ENCODE measurements at places on chromosomes 1 and 21. TPM values are rescaled to one million over a fixed set of nuclear protein-coding genes. Genes with fewer than 3 reads are reported as not detected.

LHX8 gene
- not detected for polyA plus RNA-seq

CGN gene
- polyA plus RNA-seq: not detected

S100A3 gene
- polyA plus RNA-seq: 0.54 TPM

BLACAT1 gene
- polyA plus RNA-seq: not detected

MYBPH gene
- polyA plus RNA-seq: 0.17 TPM

ZNF436 gene
- polyA plus RNA-seq: 1.2 TPM

RGS16 gene
- polyA plus RNA-seq: 0.44 TPM

COL8A2 gene
- 1.6 TPM for polyA plus RNA-seq

OR2G3 gene
- not detected for polyA plus RNA-seq

FAM20B gene
- 6.7 TPM for polyA plus RNA-seq

CELA2B gene
- not detected for polyA plus RNA-seq

DISC1 gene
- polyA plus RNA-seq: 5.8 TPM

MYOC gene
- polyA plus RNA-seq: not detected

TFF1 gene
- not detected for polyA plus RNA-seq

C4BPA gene
- 0.09 TPM for polyA plus RNA-seq

FTCD gene
- polyA plus RNA-seq: not detected

ZNF648 gene
- polyA plus RNA-seq: not detected

FCRL5 gene
- polyA plus RNA-seq: 0.06 TPM

NECTIN4 gene
- 0.07 TPM for polyA plus RNA-seq

RNU1-2 gene
- not detected for polyA plus RNA-seq

FABP3 gene
- not detected for polyA plus RNA-seq

DDAH1 gene
- polyA plus RNA-seq: not detected

FCRLB gene
- 0.36 TPM for polyA plus RNA-seq

GPR3 gene
- 2.7 TPM for polyA plus RNA-seq

FAM3B gene
- polyA plus RNA-seq: 0.15 TPM

MRPS14 gene
- 53.2 TPM for polyA plus RNA-seq

KIF14 gene
- not detected for polyA plus RNA-seq

SYNC gene
- polyA plus RNA-seq: not detected

UFC1 gene
- polyA plus RNA-seq: 120 TPM

GBP7 gene
- polyA plus RNA-seq: not detected

PTGS2 gene
- 39.2 TPM for polyA plus RNA-seq

DMRTA2 gene
- not detected for polyA plus RNA-seq

CLCA4 gene
- not detected for polyA plus RNA-seq

AVPR1B gene
- not detected for polyA plus RNA-seq

TDRKH gene
- 0.72 TPM for polyA plus RNA-seq

C1QB gene
- polyA plus RNA-seq: 6.4 TPM

KCNK1 gene
- not detected for polyA plus RNA-seq

KRTAP11-1 gene
- polyA plus RNA-seq: not detected

TLCD4 gene
- polyA plus RNA-seq: not detected

GPATCH4 gene
- 2.6 TPM for polyA plus RNA-seq

CHD5 gene
- not detected for polyA plus RNA-seq

ZMYND12 gene
- polyA plus RNA-seq: 1.2 TPM

LIPI gene
- not detected for polyA plus RNA-seq

ECM1 gene
- 1.0 TPM for polyA plus RNA-seq

PROK1 gene
- polyA plus RNA-seq: not detected
